Kidney tubule cell (primary cell): ENCODE measurements at places on chromosomes 3 and 15.

DNA sequence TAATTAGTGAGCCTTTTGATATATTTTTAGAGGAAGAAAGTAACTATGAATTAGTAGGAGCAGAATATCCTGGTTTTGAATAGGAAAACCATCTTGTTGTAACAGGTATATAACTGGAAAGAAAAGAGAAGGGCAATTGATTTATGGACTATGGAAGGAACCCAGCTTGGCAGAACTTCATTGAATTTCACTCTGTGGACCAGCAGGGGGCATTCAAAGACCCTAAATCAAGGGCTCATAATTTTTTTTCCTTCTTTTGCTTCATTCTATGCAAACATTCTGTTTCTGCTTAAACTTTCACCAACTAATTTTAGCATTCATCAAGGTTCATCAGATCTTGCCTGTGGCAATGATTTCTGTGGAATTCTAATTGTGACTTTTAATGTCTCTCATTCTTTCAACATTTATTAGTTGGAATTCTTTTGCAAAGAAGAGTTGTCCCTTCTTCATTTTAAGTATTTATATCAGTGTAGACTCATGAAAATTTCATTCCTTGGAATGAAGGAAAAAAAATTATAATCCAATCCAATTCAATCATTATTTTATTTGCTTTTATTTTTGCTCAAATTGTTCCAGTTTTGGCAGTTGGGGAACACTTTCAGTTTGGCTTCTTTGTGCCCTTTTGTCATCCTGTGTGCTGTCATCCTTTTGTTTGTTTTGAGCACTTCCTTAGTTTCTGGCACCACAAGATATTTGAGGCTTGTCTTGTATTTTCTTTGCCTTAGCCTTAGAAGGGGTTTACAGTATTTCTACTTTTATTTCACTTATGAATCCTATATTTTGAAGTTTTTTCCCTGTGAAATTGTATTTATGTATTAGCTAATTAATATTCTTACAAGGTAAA lies 30.4 kb downstream of the NXPE3 start:
- DNase-seq: peak; percentile 81

- DNase-seq: peak; percentile 56
Observed at GRCh38 chr15:89129123-89129815, 41.0 kb downstream of the ABHD2 start.

DNA sequence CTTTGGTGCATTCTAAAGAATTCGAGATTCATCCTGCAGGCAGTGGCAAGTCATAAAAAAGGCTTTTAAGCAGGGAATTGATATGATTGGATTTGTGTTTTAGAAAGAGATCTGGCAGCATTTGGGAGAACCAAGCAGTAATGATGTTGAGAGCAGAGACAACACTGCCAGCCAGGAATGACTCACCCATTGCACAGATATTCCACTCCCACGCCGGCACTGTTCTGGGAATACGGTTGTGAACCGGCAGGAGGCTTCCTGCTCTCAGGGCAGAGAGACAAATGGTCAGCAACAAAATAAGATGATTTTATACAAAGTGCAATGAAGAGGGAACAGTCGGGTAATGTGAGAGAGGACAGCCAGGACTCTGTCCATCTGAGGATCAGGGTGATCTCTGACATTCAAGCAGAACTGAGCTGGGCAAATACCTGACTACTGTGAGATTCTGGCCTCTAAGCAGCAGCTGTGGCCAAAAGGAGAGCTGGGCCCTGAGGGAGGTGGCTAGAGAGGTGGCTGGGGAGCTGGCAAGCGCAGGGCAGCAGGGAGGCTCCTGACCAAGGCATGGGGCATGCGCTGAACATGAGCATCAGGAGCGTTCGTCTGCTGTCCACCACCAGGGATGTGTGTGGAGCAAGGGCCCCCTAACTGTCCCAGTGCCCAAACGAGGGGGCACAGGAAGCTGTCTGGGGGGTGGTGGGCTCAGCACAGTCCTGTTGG lies 56.1 kb upstream of the PLXNA1 start:
- DNase-seq: peak; percentile 30

DNA sequence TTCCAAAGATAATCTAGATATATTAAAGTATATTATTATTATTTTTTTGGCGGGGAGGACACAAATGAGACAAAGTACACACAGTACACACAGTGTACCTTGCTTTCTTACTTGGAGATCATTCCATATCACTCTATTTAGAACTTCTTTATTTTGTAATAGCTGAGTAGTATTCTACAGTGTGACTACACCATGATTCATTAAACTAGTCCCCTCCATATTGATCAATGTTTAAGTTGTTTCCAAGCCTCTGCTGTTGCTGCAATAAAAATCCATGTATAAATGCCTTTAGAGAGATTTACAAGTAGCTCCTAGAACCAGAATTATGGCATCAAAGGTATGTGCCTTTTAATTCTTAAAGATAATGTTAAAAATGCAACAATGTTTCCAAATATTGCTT lies 38.8 kb downstream of the PYGO1 start:
- DNase-seq: no peak

- DNase-seq: peak; percentile 57
Observed at GRCh38 chr3:114879059-114880031, 267.7 kb downstream of the ZBTB20 start.

GRCh38 chr3:160538895-160539294 lies 26.5 kb downstream of the KPNA4 start:
- no peak for DNase-seq

GRCh38 chr15:39788800-39789565 lies 6.3 kb upstream of the FSIP1 start:
- no peak for DNase-seq

DNA sequence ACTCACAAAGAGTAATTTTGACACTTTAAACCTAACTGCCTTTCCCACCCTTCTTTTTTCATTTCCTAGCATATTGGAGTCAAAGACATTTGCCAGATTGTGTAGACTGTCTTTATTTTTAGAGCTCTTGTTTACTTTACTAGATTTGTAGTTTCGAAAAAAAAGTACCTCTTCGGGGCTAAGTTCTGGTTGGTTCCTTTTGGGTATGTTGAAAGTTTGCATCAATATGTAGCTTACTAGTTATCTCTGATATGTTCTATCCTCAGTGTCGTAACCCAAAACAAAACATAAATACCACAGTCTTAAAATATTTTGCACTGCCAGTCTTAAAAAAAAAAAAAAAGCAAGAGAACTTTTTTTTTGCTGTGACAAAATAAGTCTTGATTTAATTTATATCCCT lies 52.2 kb downstream of the REC114 start:
- no peak for DNase-seq

- no peak for DNase-seq
Observed at GRCh38 chr15:90915808-90916440, 12.8 kb downstream of the MAN2A2 start.

- DNase-seq: no peak
Observed at GRCh38 chr15:25403771-25404170, 35.1 kb downstream of the UBE3A start.

DNA sequence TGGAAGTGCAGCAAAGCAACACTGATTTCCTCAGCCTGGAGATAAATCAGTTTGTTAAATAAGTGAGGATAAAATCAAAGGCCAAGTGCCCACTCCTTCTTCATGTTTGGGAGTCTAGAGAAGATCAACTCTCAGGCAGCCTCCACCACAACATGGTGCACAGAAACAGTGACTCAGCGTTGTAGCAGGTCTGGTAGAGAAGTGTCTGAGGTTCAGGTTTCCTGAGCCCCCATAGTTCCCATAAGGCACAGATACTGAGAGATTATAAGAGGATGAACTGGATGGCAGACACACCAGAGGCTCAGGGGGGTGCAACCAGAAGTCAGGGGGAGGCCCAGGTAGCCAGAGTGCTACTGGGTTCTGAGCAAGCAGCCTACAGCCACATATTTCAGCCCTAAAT lies 166.7 kb downstream of the FRMD5 start:
- DNase-seq: no peak

GRCh38 chr3:11510001-11510340 lies 133.7 kb downstream of the VGLL4 start:
- no peak for DNase-seq

GRCh38 chr3:122324871-122325323 lies at the start of gene CSTA:
Gene CSTA, plus strand, starts transcription at chr3:122325248. Its CDS starts 45 bp downstream, at chr3:122325293.
- DNase-seq: no peak

DNA sequence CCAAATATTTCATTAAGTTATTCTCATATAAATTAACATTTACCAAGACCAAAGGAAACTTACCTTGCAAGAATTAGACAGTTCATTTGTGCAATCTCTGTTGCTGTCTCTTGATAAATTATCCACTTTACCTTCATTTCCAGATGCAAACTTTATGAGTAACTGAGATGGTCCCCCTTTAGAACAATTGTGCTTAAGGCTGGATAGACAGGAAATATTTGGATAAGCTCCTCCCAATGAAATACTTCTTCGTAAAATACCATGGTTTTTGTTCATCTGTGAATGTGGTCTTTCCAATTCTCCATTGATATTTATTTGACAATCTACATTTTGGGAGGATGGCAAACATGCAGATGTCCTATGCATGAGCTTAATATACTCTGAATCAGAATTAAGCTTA lies 78.2 kb downstream of the NEDD4 start:
- DNase-seq: no peak

- DNase-seq: no peak
Observed at GRCh38 chr15:100334015-100334414, 7.8 kb downstream of the ADAMTS17 start.

DNA sequence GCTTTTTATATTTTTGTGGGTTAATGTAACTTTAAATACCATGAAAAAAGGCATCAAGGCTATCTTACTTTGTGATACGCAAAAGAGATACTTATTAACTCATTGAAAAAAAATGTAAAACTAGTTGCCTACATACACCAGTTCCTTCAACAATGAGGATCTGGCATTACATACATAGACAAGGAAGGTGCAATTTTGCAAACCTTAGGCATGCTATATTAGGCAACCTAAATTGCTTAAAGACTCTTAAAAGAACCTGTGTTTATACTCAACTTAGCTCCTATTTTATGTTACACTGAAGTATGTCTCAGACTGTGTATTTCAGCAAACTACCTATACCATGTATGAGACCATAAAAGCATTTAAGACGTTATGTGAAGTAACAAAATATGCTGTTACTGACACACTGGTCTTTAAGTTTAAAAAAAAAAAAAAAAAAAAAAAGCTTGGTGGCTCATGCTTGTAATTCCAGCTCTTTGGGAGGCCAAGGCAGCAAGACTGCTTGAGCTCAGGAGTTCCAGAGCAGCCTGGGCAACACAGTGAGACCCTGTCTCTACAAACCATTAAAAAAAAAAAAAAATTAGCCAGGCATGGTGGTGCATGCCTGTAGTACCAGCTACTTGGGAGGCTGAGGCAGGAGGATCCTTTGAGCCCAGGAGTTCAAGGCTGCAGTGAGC lies 9.1 kb downstream of the TASOR start:
- DNase-seq: no peak

- DNase-seq: no peak
Observed at GRCh38 chr3:159796226-159796625, 192.4 kb upstream of the IL12A start.

- peak; percentile 54 for DNase-seq
Observed at GRCh38 chr3:72100601-72101187, 315.7 kb upstream of the PROK2 start.

DNA sequence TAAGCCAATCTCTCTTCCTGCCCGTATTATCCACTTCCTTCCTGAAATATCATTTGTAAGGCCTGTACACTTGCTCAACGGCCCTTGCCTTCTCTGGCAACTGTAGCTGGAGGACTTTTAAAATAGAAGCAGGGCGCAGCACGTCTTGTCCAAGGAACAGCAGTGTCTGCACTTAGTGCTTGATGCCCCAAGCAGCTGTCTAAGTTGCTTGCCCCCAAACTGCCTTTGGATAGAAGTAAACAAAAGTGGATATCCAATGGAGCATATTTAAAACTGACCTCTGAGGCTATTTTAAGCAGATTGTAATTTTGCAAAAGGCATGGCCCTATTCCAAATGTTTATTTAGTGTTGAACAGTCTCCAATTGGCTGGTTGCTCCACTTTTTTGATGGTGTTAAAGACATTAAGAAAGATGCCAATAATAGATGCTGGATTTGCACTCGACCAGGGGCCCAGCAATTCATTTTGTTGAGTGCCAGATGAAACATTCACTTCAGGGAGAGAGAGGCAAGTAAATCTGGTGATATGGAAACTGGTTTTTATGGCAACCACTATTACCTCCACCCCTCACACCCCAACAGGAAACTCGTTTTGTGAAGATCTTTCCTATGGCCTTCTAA lies 526.8 kb upstream of the TBL1XR1 start:
- no peak for DNase-seq

- peak; percentile 48 for DNase-seq
Observed at GRCh38 chr15:49830391-49830790, 209.5 kb downstream of the DTWD1 start.

- DNase-seq: no peak
Observed at GRCh38 chr3:5427021-5427420, 239.5 kb downstream of the EDEM1 start.

GRCh38 chr3:147189016-147189415 lies 217.3 kb downstream of the ZIC4 start:
- DNase-seq: no peak

GRCh38 chr3:46399098-46399497 lies 7.8 kb downstream of the CCR5AS start:
- no peak for DNase-seq

DNA sequence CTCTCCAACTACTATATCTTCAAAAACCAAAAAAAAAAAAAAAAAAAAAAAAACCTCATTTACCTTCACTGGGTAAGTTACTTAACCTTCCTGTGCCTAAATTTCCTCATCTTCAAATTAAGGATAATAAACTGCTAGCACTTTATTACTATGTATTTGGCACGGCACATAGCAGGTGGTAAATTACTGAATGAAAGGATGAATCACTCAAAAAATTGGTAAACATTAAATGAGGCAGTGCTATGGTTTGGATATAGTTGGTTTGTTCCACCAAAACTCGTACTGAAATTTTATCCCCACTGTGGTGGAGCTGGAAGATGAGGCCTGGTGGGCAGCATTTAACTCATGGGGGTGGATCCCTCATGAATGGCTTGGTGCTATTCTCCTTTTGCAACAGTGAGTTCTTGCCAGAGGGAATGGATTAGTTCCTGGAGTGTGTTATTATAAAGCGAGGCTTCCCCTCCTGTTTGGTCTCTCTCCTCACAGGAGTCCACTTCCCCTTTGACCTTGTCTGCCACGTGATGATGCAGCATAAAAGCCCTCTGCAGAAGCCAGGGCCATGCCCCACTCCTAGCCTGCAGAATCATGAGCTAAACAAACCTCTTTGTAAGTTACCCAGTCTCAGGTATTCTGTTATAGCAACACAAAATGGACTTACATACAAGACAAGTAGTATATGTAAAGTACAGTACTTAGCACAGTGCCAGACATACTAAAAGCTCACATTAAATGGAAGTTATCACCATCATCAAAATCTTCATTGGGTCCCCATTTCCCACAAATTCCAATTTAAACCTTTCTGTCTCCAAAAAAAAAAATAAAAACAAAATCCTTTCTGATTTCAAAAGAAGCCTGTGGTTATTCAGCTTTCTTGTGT lies 20.6 kb downstream of the DCUN1D1 start:
- DNase-seq: no peak

DNA sequence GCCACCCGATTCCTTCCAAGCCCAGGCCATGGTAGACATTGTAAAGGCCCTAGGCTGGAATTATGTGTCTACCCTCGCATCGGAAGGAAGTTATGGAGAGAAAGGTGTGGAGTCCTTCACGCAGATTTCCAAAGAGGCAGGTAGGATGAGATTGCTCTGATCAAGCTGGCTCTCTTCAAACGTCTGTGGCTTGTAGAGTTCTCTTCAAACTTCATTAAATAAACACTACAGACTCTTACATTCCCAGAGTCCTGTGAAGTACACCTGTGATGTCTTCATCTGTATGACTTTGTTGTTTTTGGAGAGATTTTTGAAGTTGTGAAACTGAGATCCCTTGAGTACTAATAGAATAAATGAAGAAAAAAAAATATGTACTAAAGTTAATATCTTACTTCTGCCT lies 285.6 kb downstream of the GRM7 start:
- DNase-seq: no peak

- peak; percentile 11 for DNase-seq
Observed at GRCh38 chr3:60217156-60217911, 1033.9 kb downstream of the FHIT start.
